ENCODE measurements at places on chromosomes 3 and 15. TPM values are rescaled to one million over a fixed set of nuclear protein-coding genes. Genes with fewer than 3 reads are reported as not detected.

- no peak for DNase-seq
Measured at GRCh38 chr3:109432833-109433232, 95.5 kb upstream of the DPPA4 start.

- DNase-seq, result no peak
Measured at GRCh38 chr3:127172781-127173515, 20.0 kb upstream of the PRR23E start.

TMEM207 gene
- total RNA-seq, result not detected

GABRB3 gene
- total RNA-seq, result 0.54 TPM

RETNLB gene
- not detected for total RNA-seq

DAG1 gene
- 171 TPM for total RNA-seq

STRIT1 gene
- total RNA-seq, result not detected

IL5RA gene
- 1.8 TPM for total RNA-seq

TM4SF18 gene
- total RNA-seq, result 4.9 TPM

- no peak for DNase-seq
Measured at GRCh38 chr15:90607361-90607760, 77.6 kb downstream of the CRTC3 start.

DNA sequence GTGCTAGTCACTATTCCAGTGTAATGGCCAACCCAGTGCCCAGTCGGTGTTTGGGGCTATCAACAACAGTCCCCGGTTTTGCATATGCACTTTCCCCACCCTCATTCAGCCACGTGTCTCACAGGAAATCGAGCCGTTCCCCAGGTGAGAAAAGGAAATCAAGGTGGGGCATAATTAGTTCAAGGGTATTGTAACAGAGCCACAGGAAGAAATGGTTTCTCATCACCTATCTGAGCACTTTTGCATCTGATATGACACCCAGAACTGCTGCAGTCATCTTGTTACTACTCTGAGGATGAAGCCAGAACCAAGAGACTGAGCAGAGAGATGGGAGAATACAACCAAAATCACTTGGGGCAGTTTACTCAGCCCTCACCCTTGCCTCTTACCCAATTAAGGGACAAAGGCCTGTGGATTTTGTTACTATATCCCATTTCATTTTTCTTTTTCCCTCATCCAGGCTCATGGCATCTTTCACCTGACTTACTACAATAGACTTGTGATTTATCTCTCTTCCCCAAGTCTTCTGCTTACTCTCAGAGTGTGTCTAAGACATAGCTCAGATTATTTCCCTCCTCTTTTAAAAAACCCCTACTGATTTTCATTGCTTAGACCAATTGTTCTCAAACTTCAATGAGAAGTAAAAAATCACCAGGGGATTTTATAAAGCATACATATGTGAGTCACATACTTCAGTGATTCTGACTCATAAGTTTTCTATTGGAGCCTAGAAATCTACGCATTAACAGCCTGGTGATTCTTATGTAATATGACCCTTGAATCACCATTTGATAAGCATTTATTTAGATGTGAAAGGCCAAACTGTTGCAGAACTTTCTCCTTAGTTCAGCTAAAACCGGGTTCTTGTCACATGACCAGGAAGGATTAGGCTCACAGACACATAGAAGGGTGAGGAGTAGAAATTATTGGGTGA, 40.5 kb downstream of the TRAT1 start:
- DNase-seq, result no peak

AGBL1 gene
- total RNA-seq, result not detected

NEO1 gene
- 72.3 TPM for total RNA-seq

- no peak for DNase-seq
Measured at GRCh38 chr3:175391601-175392000, 532.5 kb downstream of the NAALADL2 start.

GRCh38 chr3:14000556-14000955, 120.7 kb upstream of the WNT7A start:
- no peak for DNase-seq

PPARG gene
- 13.1 TPM for total RNA-seq

- no peak for DNase-seq
Measured at GRCh38 chr3:32583708-32584107, 13.1 kb upstream of the DYNC1LI1 start.

GRCh38 chr3:157785102-157785826, 282.0 kb upstream of the VEPH1 start:
- DNase-seq, result no peak

DNA sequence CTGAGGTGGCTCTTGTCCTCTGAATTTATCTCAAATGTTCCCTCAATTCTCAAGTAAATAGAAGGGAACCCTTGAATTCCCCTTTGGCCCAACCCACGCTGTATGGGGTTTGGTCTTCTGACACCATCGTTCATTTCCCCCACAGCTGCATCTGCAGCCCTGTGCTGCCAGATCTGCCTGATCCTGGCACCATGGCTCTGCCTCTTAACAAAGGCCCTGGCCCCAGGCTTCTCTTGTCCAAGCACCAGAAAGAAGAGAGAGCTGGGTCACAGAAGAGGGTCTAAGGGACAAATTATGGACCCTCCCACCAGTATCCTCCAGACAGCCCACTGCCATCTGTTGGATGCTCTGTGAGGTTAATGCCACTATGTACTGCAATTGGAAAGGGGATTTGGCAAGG, 1.8 kb downstream of the MAP1A start:
- no peak for DNase-seq

SLC12A8 gene
- 3.0 TPM for total RNA-seq

- no peak for DNase-seq
Measured at GRCh38 chr15:39934397-39935071, 619 bp downstream of the EIF2AK4 start.

MTMR10 gene
- total RNA-seq, result 44.7 TPM

DNA sequence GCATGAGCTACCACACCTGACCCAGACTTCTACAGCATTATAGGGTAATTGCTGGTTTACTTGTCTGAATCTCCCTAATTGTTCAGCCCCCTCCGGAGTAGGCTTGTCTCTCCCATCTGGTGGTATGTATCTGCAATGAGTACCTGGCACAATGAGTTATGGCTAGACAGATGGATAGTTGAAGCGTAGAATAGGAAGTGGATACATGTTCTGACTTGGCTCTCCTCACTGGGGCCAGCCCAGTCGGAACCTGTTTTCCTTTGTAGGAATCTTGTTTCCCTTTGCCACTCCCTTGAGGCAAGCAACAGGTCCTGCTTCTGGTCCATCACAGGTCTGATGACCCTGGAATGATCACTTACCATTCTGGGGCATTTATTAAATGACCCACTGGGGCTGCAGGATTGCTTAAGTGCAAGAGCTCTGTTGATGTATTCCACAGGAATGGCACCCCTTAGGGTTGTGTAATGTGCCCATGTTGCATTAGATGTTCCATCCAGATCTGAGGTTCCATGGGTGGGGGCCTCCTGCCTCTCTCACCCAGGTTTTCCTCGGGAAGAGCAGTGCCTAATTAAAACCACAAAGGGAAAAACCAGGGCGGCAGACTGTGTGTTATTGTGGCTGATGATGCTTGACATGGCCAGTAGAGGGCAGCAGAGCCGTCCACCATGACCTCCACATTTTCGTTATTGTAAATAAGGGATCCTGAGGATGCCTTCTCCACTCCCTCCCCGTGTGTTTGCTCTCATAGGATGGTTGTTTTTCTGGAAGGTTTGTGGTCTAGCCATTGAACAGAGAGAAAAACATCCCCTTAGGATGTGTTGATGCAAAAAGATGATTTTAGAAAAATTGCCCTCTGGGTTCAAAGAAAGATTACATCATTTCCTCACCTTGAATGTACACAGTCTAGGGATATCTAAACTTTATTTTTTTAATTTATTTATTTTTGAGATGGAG, 58.0 kb downstream of the CMTM8 start:
- no peak for DNase-seq

DNA sequence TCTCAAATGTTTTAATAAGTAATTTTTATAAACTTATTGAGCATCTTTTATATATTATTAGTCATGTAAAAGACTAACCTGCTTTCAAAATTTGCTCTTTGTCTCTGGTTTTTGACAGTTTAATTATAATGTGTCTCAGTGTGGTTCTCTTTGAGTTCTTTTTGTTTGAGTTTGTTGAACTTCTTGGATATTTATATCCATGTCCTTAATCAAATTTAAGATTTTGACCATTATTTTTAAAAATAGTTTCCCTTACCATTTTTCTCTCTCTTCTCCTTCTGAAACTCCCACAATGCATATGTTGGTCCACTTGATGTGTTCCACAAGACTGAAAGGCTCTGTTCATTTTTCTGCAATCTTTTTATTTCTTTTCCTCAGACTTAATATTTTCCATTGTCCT, 366.1 kb upstream of the GOLIM4 start:
- no peak for DNase-seq

SPINT1 gene
- 4.8 TPM for total RNA-seq

ZNF80 gene
- total RNA-seq, result not detected

DNA sequence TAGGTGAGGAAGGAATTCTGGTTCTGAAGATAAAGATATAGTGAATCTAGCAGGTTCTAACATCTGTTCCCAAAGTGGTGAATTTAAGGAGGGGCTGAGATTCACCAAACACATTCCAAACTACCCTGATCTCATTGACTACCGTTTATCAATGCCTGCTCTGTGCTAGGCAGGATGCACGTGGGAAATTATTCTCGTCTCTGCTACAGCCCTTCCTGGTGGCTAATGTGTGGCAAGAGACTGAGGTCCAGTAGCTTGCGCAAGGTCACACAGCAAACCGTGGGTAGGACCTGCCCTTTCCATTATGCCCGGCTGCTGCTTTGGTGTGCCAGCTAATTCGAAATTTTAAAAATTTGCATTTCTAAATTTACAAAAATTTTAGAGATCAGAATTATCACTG, 209.5 kb upstream of the TRIM42 start:
- DNase-seq, result no peak

DNA sequence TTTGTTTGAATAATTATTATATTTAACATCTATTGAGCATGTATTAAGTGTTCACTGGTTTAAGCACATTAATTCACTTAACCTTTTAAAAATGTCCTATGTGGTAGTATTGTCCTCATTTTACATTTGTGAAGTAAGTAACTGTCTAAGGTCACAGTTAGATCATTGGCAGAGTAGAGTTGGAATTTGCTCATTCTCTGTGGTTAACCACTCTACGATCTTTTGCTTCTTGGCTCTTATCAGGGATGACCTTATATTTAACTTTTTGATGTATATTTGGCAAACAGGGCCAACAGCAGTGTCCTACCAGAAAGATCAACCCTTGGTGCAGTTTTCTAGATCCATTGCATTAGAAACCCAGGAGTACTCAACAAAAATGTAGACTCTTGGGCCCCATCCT, 34.0 kb downstream of the PXK start:
- DNase-seq, result no peak

DNA sequence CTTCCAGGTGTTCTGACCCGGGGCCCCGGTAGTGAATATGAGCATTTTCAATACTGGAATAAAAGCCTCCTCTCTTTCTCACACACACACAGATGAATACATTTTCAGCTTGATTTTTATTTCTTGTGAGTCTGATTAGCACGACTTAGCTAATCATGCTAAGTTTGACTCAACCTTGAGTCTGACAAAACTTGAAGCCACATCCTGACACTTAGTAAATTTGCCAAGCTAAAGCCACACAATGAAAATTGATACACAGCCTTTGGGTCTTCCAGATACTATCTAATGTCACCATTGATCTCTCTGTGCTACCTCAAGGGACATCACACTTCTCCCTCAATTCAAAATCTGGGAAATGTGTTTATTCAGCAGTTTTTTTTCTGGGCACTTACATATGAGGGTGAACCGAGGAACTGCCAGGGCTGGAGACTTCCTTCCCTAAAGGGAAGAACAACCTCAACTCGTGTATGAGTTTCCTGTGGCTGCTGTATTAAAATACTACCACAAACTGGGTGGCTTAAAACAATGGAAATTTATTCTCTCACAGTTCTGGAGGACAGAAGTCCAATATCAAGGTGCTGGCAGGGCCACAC, 18.6 kb downstream of the TMEM266 start:
- no peak for DNase-seq

Data from thoracic aorta (tissue), 2 donors.